CD4-positive, alpha-beta T cell treated with Interleukin-4 for 1 hour (primary cell): ENCODE measurements at places on chromosomes 7 and 10.

GRCh38 chr7:123432601-123433000, 101.8 kb downstream of the IQUB start:
- no peak for DNase-seq

DNA sequence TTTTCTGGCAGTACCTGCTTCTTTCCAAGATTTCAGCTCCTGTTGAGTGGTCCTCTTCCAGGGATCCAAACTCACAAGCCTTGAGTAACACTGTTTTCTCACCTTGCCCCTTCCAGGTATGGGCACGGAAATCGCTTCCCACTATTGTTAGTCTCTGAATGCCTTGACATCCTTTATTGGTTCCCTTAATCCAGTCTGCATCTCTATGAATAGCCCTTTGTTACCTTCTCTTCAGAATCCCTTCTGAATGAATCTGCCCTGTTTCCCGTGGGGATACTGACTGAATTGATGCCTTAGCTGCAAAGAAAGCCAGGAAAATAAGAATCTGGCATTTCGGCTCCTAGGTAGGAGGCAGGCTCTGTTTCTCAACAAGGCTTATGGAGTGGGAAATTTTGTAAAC, 467.7 kb downstream of the PLXNA4 start:
- no peak for DNase-seq

DNA sequence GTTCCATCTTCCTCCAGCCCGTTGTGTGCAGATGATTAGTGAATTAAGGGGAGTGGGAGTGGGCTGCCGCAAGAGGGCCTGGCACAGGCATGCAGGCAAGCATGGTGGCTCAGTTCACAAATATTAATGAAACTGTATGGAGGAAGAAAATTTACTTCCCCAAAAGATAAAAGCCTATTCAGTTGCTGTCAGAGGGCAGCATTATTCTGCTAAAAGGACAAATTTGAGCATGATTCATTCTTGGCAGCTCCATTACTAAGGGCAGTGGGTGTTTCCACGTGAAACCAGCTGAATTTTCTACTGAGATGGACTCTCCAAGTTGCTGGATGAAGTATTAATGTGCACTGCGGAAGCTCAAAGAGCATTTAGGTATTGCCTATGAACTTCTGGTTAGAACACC, 90.9 kb upstream of the WDR11 start:
- no peak for DNase-seq

- no peak for DNase-seq
Measured at GRCh38 chr7:25486656-25487055, 258.4 kb upstream of the NPVF start.

GRCh38 chr7:1027242-1028043, 16.9 kb upstream of the GPR146 start:
- no peak for DNase-seq

DNA sequence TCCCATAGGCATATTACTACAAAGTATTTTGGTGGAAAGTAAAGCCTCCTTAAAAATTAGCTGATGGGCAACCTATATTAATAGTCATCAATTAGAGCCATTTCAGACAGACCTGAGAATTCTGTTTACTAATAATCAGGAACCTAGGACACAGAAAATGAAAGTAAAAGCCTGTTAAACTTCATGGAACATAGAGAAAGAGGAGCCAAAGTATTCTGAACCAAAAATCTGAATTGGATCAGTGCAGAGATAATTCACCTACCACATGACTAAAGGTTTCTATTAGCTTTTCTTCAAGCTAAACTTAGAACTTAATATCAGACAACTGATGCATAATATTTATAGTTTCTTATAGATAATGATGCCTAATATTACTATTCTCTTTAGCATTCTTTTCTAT, 204.5 kb upstream of the RHOBTB1 start:
- no peak for DNase-seq

DNA sequence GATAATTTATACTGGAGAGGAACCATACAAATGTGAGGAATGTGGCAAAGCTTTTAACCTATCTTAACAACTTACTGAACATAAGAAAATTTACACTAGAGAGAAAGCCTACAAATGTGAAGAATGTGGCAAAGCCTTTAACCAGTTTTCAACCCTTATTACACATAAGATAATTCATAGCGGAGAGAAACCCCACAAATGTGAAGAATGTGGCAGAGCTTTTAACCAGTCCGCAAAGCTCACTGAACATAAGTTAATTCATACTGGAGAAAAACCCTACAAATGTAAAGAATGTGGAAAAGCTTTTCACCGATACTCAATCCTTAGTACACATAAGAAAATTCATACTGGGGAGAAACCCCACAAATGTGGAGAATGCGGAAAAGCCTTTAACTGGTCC, 37.9 kb downstream of the ZNF138 start:
- no peak for DNase-seq

DNA sequence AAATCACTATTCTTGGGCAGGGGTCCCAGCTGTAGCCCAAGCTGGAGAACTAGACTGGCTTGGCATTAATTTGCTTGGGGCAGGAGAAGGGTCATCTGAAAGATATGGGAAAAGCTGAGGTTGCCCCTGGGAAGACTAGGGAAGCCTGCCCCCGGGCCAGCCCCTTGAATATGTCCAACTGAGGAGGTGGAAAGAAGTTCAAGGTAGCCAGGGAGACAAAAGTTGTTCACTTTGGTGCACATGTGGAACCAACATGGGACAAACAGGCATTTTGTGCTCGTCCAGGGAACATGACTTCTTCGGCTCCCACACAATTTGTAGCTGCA, 1.4 kb upstream of the LRRC61 start:
- no peak for DNase-seq

GRCh38 chr10:67622511-67622910, 73.5 kb downstream of the CTNNA3 start:
- no peak for DNase-seq

DNA sequence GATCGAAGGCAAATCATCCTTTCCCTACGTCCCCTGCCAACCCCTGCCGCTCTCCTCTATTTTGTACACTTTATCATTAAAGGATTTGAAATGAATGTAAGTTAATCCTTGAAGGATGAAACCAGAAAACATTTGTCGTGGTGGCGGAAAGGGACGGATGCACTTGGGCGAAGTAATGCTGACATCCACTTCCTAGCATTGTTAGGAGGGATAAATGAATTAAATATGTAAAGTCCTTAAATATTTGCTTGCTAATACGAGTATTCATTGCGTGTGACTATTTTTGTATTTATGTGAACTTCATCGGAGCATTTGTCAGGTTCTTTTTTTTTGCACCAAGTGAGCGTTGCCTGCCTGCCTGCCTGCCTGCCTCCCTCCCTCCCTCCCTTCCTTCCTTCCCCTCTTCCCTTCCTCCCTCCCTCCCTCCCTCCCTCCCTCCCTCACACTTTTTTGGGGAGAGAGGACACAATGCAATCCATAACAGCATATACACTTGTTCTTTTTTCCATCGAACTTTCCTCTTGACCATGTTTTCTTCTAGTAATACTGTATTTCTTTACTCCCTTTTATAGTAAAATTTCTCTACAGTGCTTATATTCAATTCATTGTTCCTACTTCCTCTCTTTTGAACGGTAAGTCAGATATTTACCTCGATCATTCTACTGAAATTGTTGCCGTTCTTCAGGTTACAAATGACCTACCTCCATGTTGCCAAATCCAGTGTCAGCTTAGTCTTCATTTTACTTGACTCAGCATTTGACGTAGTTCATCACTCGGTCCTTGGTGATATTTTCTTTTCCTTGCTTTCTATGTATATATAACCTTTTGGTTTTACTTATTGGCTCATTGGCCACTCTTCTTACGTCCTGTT, 831 bp downstream of the CCDC7 start:
- DNase-seq = no peak

DNA sequence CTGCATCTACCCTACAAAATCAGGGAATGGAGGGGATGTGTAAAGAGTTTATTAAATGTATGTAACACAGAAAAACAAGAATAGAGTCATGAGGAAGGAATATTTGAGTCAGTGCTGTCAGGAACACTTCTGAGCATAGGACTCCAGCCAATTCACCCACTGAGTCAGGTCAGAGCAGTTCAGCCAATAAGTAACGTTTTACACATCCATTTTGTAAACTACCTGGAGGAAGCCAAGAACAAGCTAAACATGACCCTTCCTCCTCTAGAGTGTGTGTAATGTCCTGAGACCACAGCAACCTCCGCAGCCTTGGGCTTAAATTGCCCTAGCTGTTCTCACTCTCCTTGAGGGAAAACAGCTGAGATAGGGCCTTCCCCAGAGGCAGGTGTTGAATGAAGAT, 691.5 kb upstream of the LRRN3 start:
- no peak for DNase-seq

- DNase-seq = no peak
Measured at GRCh38 chr7:130423501-130424037, 17.2 kb downstream of the CEP41 start.

DNA sequence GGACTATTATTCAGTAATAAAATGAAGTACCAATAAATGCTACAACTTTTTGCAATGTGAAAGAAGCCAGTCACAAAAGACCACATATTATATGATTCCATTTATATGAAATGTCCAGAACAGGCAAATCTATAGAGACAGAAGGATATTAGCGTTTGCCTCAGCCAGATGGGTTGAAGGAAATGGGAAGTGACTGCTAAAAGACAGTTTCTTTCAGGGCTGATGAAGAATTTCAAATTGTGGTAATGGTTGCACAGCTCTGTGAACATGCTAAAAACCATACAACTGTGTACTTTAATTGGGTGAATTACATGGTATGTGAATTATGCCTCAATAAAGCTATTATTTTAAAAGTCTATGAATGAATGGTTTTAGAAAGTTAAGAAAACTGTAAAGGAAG, 23.9 kb upstream of the REEP3 start:
- no peak for DNase-seq

- DNase-seq = no peak
Measured at GRCh38 chr10:45227456-45227855, 88.0 kb downstream of the OR13A1 start.

GRCh38 chr10:61215246-61215645, 237.9 kb downstream of the TMEM26 start:
- DNase-seq = no peak

DNA sequence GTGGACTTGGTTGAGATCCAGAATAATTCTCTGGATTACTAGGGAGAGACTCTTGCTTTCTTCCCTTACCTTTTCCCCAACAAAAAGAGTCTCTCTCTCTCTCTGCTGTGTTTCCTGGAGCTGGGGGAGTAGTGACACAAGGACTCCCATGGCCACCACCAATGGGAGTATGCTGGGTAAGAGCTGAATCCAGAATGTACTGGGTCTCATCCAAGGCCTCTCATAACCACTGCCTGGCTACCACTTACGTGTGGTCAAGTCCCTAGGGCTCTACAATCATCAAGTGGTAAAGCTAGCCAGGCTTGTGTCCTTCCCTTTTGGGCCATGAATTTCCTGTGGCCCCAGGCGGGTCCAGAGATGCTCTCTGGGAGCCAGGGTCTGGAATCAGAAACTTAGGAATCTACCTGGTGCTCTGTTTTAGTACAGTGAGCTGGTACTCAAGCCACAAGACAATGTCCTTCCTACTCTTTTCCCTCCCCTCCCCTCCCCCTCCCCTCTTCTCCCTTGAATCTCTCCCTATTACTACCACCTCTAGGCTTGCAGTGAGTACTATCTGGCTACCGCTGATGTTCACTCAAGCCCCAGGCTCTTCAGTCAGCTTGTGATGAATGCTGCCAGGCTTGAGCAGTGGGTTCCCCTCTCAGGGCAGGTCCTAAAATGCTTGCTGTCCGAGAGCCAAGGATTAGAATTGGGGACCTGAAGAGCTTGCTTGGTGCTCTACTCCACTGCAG, 196.6 kb downstream of the BBS9 start:
- no peak for DNase-seq

- no peak for DNase-seq
Measured at GRCh38 chr7:39824456-39825200, 125.4 kb upstream of the CDK13 start.

DNA sequence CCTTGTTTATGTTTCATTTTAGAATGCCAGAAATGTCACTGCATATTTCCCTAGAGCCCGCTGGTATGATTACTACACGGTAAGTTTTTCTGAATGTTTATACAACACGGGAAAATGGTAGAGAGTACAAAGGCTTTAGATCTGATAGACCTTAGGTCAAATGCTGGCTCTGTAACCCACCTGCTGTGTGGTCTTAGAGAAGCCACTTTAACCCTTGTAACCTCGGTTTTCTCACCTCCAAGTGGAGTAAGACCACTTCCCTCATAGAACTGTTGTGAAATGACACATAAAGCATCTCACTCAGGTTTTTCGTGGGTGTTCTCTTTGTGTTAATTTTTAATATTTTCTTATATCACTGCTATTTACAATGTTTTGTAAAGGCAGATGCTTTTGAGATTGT, 13.9 kb upstream of the MGAM2 start:
- no peak for DNase-seq

DNA sequence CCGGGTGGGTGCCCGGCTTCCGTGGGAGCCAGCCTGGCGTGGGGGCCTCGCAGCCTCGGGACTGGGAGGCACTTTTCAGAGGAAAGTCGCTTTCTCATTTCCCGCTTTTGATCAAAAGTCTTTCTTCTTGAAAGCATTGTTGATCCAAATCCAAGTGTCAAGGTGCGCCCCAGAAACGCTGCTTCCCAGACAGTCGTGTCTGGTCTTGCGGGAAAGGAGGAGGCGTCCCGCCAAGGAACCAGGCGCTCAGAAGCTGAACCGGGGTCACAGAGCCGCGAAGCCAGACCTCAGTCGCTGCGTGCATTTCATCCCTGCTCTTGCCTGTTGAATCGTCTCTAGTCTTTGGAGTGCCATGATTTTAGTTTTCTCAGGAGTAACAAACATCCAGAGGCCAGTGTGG, 1.1 kb upstream of the BNIP3 start:
- DNase-seq = no peak

GRCh38 chr10:78756604-78757343, 312.0 kb upstream of the ZMIZ1 start:
- DNase-seq = peak; percentile 26

- DNase-seq = no peak
Measured at GRCh38 chr7:6650086-6650485, 13.0 kb downstream of the ZNF316 start.

- no peak for DNase-seq
Measured at GRCh38 chr10:130804778-130805634, 506.5 kb downstream of the TCERG1L start.
